Esophagus squamous epithelium (tissue), 5 donors: ENCODE measurements at places on chromosomes 5 and 9. TPM values are rescaled to one million over a fixed set of nuclear protein-coding genes. Genes with fewer than 3 reads are reported as not detected.

The SPARC gene
- 164 TPM for total RNA-seq

The FOXD4L4 gene
- total RNA-seq, result 0.38 TPM

The F2R gene
- total RNA-seq, result 0.38 TPM

The BTNL3 gene
- not detected for total RNA-seq
